Naive B cell (primary cell): ENCODE measurements at places on chromosomes 2 and 18.

GRCh38 chr2:182980115-182980514, 58.1 kb downstream of the NCKAP1 start:
- no peaks in the 10 kb centered on the region for H3K36me3 ChIP-seq
- H3K4me3 ChIP-seq = no peak overlapping the region
- no peaks in the 10 kb centered on the region for H3K4me1 ChIP-seq
- H3K27ac ChIP-seq = no peak overlapping the region

DNA sequence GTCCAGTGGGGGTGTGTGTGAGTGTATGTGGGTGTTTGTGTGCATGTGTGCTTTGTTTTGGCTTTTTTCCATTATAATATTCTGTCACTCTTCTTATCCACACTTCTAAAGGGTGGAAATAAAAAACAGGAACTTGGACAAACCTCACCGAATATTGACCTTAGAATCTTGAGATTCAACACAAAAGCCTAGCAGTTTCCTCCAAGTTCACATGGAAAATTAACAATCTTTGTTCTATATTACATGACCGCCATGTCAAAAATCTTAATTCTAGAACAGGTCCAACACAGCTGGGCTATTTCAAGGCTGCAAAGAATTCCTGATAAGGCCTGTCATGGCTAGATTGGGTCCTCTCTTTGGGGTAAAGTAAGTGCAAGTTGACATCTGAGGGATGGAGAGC, 169.3 kb upstream of the OSR1 start:
- H3K27me3 ChIP-seq = peaks cover 19% of the 10 kb centered on the region
- no peaks in the 10 kb centered on the region for H3K36me3 ChIP-seq
- no peak overlapping the region for H3K27ac ChIP-seq

DNA sequence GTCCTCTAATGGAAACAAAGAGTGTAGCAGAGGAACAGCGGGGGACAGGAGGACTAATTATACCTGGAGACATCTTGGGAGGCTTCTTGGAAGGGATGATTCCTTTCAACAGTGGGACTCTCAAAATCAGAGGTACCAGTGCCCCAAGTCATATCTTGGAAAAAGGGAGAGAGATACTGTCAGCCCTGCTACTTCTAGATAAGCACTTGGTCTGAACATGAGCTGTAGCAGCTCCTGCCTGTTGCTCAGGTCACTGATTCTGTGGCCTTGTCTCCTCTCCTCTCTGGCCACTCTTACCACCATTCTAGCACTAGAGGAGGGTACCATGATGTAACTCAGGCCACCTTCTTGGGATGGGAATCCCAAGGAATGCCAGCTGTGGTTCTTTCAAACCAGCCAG, 54.5 kb downstream of the MFSD6 start:
- H3K4me1 ChIP-seq = peaks cover 66% of the 10 kb centered on the region
- H3K27ac ChIP-seq = no peak overlapping the region
- no peak overlapping the region for H3K4me3 ChIP-seq
- no peaks in the 10 kb centered on the region for H3K27me3 ChIP-seq
- DNase-seq = no peak
- no peaks in the 10 kb centered on the region for H3K36me3 ChIP-seq

DNA sequence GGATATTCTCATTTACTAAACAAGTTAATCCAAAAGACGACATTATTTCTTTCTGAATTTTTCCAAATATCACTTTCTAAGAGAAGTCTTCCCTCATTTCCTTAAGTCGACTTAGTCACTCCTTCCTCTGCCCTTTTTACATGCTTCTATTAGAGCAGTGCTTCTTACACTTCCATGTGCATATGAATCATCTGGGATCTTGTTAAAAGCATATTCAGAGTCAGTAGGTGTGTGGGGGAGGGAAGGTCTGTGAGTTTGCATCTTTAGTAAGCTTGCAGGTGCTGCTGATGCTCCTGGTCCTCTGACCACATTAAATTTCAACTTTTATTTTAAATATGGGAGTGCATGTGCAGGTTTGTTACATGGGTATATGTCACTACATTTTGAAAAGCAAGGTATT, 582.6 kb downstream of the NRXN1 start:
- no peak for DNase-seq
- no peaks in the 10 kb centered on the region for H3K27me3 ChIP-seq
- no peak overlapping the region for H3K27ac ChIP-seq
- H3K36me3 ChIP-seq = no peaks in the 10 kb centered on the region
- H3K4me3 ChIP-seq = no peak overlapping the region
- no peaks in the 10 kb centered on the region for H3K4me1 ChIP-seq

GRCh38 chr18:41326311-41326710, 628.7 kb upstream of the PIK3C3 start:
- no peaks in the 10 kb centered on the region for H3K4me1 ChIP-seq
- no peak overlapping the region for H3K27ac ChIP-seq
- no peaks in the 10 kb centered on the region for H3K36me3 ChIP-seq
- no peak for DNase-seq
- H3K4me3 ChIP-seq = no peak overlapping the region

GRCh38 chr2:44392338-44392943, 30.7 kb downstream of the CAMKMT start:
- no peak overlapping the region for H3K27ac ChIP-seq
- peak; percentile 18 for DNase-seq
- H3K36me3 ChIP-seq = peaks cover 1% of the 10 kb centered on the region
- H3K4me1 ChIP-seq = peaks cover 3% of the 10 kb centered on the region

- H3K4me3 ChIP-seq = no peak overlapping the region
- no peaks in the 10 kb centered on the region for H3K4me1 ChIP-seq
- no peak overlapping the region for H3K27ac ChIP-seq
- no peaks in the 10 kb centered on the region for H3K27me3 ChIP-seq
- DNase-seq = no peak
Observed at GRCh38 chr2:189268763-189269162, 89.2 kb upstream of the COL5A2 start.

DNA sequence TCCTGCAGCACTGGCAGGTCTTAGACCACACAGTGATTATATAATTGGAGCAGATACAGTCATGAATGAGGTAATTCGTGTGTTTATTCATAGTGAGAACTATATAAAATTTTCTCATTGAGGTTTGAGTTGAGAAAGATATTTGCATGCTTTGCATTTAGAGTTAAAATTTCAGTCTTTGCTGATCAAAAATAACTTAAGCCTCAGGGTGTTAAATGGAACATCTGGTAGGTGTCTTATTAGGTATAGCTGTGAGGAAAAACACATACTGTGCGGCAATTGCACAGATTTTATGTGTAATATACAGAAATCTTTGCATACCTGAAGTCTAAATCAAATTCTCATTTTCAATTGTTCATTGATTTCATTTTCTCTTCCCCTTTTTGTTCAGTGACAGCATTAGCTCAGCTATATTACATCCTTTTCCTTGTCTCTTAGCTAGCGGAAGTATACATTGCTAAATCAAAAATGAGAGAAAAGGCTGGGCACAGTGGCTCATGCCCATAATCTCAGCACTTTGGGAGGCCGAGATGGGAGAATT, 21.2 kb downstream of the GORASP2 start:
- peaks cover 17% of the 10 kb centered on the region for H3K4me1 ChIP-seq
- H3K36me3 ChIP-seq = peaks cover 28% of the 10 kb centered on the region
- no peak overlapping the region for H3K4me3 ChIP-seq
- H3K27ac ChIP-seq = peak overlapping the region; percentile 56
- no peaks in the 10 kb centered on the region for H3K27me3 ChIP-seq
- DNase-seq = no peak

DNA sequence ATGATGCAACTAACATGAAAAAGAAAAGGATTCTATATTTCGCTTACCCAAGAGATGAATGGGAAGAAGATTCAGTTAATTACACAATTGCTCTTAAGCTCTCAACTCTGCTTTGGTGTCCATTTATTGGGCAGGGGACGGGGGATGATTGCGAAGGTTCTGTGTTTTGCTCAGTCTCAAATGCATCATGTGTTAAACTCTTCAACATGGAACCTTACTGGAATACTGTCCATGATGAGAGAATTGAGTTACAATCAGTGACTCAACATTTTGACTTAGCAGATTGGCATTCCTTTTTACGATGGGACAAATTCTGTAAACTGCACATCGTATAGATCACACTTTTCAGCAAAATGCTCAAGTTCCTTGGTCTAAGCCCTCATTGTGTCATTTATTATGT, 135.6 kb downstream of the RBMS1 start:
- H3K27me3 ChIP-seq = no peaks in the 10 kb centered on the region
- peaks cover 3% of the 10 kb centered on the region for H3K36me3 ChIP-seq
- no peak for DNase-seq
- H3K4me3 ChIP-seq = no peak overlapping the region
- peaks cover 18% of the 10 kb centered on the region for H3K4me1 ChIP-seq

- DNase-seq = no peak
- H3K4me1 ChIP-seq = peaks cover 19% of the 10 kb centered on the region
- no peaks in the 10 kb centered on the region for H3K36me3 ChIP-seq
- H3K27ac ChIP-seq = no peak overlapping the region
- H3K4me3 ChIP-seq = no peak overlapping the region
- peaks cover 38% of the 10 kb centered on the region for H3K27me3 ChIP-seq
Observed at GRCh38 chr2:43054367-43054766, 172.0 kb downstream of the ZFP36L2 start.

GRCh38 chr2:236762628-236763027, 193.0 kb downstream of the ACKR3 start:
- no peak overlapping the region for H3K27ac ChIP-seq
- H3K36me3 ChIP-seq = no peaks in the 10 kb centered on the region
- H3K4me1 ChIP-seq = no peaks in the 10 kb centered on the region
- peaks cover 11% of the 10 kb centered on the region for H3K27me3 ChIP-seq
- H3K4me3 ChIP-seq = no peak overlapping the region

DNA sequence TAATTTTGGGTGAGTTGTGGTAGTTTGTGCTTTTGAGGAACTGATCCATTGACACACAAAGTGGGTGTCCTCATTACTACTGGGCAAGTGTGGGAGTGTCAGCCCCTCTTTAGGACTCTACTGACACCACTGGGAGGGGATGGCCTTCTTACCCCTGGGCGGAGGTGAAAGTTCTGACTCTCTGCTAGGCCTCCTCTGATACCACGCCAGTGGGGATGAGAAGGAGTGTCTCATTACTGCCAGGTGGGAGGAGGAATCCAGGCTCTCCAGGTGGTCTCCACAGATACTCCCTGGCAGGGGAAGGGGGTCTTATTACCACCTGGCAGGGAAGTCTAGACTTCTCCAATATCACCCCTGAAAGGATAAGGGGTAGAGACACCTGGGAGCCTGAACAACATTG, 9.1 kb downstream of the LCLAT1 start:
- H3K27ac ChIP-seq = no peak overlapping the region
- no peak overlapping the region for H3K4me3 ChIP-seq
- DNase-seq = no peak
- H3K4me1 ChIP-seq = peaks cover 47% of the 10 kb centered on the region
- peaks cover 6% of the 10 kb centered on the region for H3K36me3 ChIP-seq

- peaks cover 4% of the 10 kb centered on the region for H3K27me3 ChIP-seq
- DNase-seq = no peak
- no peaks in the 10 kb centered on the region for H3K36me3 ChIP-seq
- no peak overlapping the region for H3K27ac ChIP-seq
- peaks cover 13% of the 10 kb centered on the region for H3K4me1 ChIP-seq
Observed at GRCh38 chr2:206241736-206242135, 32.7 kb upstream of the ZDBF2 start.

- H3K4me3 ChIP-seq = no peak overlapping the region
- DNase-seq = no peak
- no peaks in the 10 kb centered on the region for H3K36me3 ChIP-seq
- H3K27me3 ChIP-seq = no peaks in the 10 kb centered on the region
- H3K4me1 ChIP-seq = peaks cover 2% of the 10 kb centered on the region
Observed at GRCh38 chr18:45071956-45072355, 391.3 kb downstream of the SETBP1 start.

DNA sequence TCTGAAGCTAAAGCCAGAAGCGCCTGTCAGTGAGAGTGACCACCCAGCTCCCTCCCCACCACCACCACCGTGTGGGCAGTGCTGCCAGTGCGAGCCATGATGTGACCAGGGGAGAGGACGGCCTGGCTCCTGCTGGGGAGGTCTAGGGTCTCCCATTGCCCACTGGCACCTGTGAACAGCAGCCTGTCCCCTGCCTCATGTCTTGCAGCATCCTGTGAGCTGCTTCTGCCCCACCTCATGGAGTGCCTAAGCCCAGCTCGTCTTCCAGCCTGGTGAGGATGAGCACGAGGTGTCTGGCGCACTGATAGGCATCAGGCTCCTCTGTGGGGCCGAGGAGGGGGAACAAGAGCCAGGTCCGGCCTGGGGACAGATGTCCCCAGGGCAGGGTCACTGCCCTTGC, 61.4 kb downstream of the FAM168B start:
- H3K4me3 ChIP-seq = no peak overlapping the region
- peaks cover 8% of the 10 kb centered on the region for H3K27me3 ChIP-seq
- no peaks in the 10 kb centered on the region for H3K36me3 ChIP-seq
- no peak for DNase-seq
- H3K27ac ChIP-seq = no peak overlapping the region
- H3K4me1 ChIP-seq = no peaks in the 10 kb centered on the region

GRCh38 chr2:19899985-19900930, 1.5 kb downstream of the TTC32 start:
- peaks cover 15% of the 10 kb centered on the region for H3K27me3 ChIP-seq
- H3K4me1 ChIP-seq = peaks cover 23% of the 10 kb centered on the region
- peak; percentile 2 for DNase-seq
- peak overlapping the region; percentile 99 for H3K27ac ChIP-seq
- H3K36me3 ChIP-seq = no peaks in the 10 kb centered on the region

- no peaks in the 10 kb centered on the region for H3K4me1 ChIP-seq
- no peak overlapping the region for H3K4me3 ChIP-seq
- no peak for DNase-seq
- no peaks in the 10 kb centered on the region for H3K27me3 ChIP-seq
- no peaks in the 10 kb centered on the region for H3K36me3 ChIP-seq
- H3K27ac ChIP-seq = no peak overlapping the region
Observed at GRCh38 chr2:78780256-78780655, 245.2 kb upstream of the REG3G start.

DNA sequence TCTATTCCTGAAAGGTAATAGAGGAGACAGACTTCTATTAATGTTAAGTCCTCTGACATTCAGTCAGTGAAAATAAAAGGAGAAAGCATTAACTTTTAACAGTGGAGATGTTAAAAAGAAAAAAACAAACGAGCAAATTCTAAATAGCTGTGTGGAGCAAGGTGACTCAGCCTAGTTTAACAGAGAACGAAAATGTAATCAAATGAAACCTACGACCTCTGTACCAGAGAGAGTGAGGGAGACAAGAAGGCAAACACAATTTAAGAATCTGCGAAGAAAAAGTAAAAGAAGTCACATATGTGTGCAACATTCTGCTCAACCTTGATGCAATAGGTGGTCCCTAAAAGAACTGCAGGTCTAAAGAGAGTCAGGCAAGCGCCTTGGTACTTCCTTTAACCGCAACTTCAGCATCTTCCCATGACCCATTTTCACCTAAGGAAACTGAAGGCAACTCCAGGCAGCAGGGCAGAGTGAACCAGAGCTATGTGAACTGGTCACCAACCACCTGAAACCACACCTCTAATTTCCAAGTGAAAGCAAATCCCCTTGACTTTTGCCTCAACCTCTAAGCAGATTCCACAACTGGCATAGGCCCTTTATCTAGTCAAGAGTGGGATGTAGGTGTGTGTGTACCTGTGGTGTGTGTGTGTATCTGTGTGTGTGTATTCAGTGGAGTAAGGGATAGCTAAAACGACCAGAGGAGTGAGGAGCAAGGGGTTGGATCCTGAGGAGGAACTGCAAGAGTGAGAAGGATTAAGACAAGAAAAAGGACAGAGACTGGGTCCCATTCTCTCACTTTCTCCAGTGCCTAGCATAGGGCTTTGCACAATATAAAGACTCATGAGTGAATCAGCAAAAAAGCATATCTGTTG, 43.0 kb downstream of the FIGN start:
- no peaks in the 10 kb centered on the region for H3K4me1 ChIP-seq
- H3K27ac ChIP-seq = no peak overlapping the region
- H3K36me3 ChIP-seq = no peaks in the 10 kb centered on the region
- DNase-seq = no peak
- H3K4me3 ChIP-seq = no peak overlapping the region
- H3K27me3 ChIP-seq = no peaks in the 10 kb centered on the region

GRCh38 chr18:77857678-77858655, 608.3 kb downstream of the GALR1 start:
- no peak for DNase-seq
- H3K36me3 ChIP-seq = no peaks in the 10 kb centered on the region
- no peaks in the 10 kb centered on the region for H3K4me1 ChIP-seq
- H3K4me3 ChIP-seq = no peak overlapping the region
- no peak overlapping the region for H3K27ac ChIP-seq
